Coronary artery (tissue), 2 donors: ENCODE measurements at places on chromosomes 12 and 14.

GRCh38 chr12:3631759-3632158 lies 121.2 kb downstream of the CRACR2A start:
- no peak for DNase-seq

DNA sequence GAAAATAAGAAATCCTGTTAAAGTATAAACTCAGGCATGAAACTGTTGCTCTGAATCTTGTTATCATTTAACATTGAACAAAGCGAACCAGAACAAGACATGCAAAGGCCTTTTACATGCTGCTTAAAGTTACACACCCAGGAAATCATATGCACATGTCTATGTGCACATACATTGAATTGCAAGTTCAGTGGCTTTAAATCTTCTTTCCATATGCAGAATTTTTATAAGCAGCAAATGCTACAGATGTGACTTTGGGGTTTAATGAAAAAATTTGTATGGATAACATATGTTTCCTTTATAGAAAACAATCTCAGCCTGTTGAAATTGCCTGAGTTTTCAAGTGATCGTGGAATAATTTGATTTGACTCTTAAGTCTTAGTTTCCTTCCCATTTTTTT lies 193.9 kb downstream of the AEBP2 start:
- DNase-seq: no peak

DNA sequence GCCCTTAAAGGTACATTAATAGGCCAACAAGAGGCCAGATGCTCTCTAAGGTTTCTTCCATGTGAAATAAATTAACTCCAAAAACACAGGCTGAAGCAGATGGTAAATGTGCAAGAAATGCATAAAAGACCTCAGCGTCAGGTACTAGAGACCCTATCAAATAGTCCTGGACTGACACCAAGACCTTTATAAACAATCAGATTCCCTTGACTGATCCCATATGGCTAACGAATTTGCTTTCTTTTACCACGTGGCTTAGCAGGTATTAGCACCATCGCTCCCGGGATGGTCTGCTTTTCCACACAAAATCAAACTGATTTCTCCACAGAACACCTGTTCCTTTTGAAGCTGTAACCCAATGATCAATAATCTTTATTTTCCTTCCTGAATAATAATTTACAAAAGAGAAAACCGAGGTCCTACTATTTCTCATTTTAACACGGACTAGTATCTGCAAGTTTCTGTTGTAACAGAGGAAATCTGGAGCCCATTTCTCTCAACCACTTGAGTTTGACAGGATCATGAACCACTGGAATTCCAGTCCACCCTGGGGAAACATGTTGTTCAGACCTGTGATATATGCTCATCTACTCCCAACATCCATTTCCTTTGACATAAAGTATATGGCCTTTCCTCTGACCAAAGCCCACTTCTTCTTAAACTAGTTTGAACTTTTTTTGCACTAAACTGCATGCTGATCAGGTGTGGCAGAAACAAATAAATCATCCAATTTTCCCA lies 48.2 kb upstream of the DAAM1 start:
- DNase-seq: no peak

DNA sequence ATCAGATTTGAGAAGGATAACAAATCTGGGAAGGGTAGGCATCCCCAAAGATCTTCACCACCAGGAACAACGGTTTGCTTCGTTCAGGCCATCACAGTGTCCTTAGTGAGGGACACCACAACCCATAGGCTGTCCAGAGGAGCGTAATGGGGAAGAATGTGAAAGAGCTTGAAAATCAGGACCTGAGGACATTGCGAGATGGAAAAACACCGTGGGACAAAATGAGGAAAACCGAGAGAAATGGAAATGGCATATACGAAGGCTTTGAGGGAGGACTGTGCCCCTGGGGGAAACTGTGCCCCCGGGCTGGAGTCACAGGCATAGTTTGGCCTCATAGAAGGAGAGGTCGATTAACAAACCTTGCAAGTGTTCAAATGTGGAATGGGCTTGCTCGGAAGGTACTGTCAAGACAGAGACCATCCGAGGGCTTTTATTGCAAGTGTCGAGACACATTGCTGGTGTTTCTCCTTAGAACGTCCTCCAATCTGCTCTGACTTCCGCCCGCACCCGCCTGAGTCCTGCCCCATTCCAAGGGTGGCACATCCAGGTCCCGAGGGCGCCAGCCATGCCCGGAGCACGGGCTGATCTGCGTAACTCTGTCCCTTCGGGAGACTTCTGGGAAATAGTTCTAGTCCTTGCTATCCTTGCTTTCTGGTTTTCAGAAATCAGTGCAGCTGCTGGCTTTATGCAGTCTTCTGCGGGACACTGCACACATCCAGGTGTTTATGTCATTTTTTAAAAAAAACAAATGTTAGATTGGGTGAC lies 885 bp upstream of the PALS1 start:
- peak; percentile 89 for DNase-seq
